ENCODE measurements at places on chromosomes 13 and 19.

GRCh38 chr19:30029721-30030510, 87.9 kb downstream of the URI1 start:
- no peak for DNase-seq

GRCh38 chr19:46298479-46299003, 1.7 kb downstream of the HIF3A start:
- no peak for DNase-seq

DNA sequence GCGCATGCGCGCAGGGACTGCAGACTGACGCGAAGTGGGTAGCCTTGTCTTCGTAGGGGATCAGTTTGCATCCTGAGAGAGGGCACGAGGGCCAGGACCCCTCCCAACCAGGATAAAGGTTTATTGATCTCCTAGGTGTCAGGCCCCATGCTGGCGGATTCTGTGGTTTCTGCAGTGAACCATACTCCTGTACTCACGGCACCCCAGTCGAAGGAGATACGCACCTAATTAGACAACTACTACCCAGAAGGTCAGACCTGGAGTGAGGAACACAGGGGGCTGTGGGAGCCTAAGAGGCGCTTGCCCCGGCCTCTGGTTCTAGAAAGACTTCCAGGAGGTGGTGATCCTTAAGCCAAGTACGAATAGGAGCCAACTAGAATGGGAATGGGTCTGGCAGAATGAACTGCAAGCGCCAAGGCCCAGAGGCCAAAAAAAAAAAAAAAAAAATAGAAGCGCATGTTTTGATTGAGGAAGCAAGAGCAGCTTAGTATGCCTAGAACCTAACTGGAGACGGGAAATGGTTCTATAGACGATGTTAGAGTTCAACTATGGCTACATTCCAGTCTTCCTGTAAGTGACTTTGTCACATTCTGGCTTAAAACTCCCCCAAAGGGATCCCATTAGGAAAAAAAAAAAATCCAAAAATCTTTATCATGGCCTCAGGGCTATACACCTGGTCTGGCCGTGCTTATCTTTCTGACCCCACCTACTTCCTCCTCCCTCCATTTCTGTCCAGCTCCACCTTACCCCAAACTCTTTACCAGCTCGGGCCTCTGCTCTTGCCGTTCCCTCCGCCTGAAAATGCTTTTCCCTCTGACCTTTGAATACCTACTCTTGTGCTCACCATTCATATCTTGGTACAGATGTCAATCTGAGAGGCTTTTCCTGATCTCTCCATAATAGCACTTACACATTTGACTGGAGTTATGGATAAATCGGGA, 902 bp upstream of the ZNF428 start:
- no peak for DNase-seq

- no peak for DNase-seq
Observed at GRCh38 chr13:80860845-80861244, 519.9 kb upstream of the SPRY2 start.

DNA sequence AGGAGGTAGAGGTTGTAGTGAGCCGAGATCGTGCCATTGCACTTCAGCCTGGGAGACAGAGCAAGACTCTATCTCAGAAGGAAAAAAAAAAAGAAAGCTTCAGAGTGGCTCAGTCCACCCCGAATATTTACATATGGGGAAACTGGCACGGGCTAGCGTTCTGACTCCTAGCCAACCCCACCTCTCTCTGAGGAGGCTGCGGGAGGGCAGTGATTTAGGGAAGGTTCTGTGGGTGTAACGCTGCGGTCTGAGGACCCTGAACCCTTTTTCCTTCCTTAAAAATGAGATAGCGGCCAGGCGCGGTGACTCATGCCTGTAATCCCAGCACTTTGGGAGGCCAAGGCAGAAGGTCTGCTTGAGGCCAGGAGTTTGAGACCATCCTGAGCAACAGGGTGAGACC, 5.0 kb downstream of the LRRC25 start:
- no peak for DNase-seq

- DNase-seq = no peak
Observed at GRCh38 chr19:33740811-33741396, 55.8 kb upstream of the KCTD15 start.

DNA sequence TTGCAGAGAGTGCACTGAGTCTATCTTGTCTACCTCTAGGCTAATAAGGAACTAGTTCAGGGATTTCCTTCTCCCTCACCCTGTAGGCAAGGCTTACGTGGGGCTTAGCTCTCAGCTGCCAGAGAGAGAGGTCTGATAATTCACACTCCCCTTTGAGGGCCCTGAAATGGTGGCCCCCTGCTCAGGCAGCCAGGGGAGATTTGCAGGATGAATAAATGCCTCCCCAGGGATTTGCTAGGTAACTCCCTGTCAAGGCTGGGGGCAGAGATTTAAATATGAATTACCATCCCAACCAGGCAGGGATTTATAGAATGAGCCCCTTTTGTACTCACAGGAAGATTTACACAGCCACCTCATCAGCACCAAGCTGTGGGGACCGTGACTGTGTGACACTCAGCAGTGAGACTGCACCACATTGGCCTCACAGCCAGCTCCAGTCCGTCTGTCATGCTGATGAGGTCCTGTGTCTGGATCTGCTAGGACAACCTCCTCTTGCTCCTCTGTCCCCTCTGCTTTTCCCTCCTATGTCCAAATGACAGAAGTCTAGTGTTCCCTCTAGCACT, 73.4 kb downstream of the CBY2 start:
- no peak for DNase-seq

DNA sequence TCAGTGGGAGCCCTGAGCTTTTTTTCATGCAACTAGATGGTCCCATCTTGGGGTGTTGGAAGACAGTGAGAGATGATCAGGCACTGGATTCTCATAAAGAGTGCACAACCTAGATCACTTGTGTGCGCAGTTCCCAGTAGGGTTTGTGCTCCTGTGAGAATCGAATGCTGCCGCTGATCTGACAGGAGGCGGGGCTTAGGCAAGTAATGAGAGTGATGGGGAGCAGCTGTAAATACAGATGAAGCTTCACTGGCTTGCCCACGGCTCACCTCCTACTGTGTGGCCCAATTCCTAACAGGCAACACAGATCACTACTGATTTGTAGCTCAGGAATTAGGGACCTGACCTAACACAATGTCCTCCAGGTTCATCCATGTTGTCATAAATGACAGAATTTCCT, 43.6 kb upstream of the UBAC2 start:
- no peak for DNase-seq

GRCh38 chr13:45584816-45585215, 30.7 kb downstream of the ERICH6B start:
- DNase-seq = no peak

GRCh38 chr13:33137721-33138120, 121.5 kb downstream of the KL start:
- no peak for DNase-seq

DNA sequence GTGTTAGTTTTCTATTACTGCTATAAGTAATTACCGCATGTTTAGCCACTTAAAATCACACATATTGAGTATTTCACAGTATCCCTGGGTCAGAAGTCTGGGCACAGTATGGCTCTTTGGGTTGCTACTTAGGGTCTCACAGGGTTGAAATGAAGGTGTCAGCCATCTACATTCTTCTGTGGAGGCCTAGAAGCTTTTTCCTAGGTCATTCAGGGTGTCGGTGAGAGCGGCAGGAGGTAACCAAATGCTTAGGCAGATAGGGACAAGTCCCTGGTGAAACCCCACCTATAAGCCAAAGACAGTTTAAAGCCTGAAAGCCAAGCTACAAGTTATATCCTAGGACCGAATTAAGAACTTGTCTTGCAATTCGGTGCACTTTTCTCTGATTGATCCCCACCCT, 856.7 kb downstream of the PCDH17 start:
- no peak for DNase-seq

- no peak for DNase-seq
Observed at GRCh38 chr13:82947191-82947621, 935.1 kb downstream of the SLITRK1 start.

GRCh38 chr13:110450016-110450900, 111.3 kb downstream of the RAB20 start:
- DNase-seq = no peak
